ENCODE measurements at places on chromosomes 13 and 19.
A peak's percentile ranks its signal among the peaks of the same experiment; 100 is the strongest.

DNA sequence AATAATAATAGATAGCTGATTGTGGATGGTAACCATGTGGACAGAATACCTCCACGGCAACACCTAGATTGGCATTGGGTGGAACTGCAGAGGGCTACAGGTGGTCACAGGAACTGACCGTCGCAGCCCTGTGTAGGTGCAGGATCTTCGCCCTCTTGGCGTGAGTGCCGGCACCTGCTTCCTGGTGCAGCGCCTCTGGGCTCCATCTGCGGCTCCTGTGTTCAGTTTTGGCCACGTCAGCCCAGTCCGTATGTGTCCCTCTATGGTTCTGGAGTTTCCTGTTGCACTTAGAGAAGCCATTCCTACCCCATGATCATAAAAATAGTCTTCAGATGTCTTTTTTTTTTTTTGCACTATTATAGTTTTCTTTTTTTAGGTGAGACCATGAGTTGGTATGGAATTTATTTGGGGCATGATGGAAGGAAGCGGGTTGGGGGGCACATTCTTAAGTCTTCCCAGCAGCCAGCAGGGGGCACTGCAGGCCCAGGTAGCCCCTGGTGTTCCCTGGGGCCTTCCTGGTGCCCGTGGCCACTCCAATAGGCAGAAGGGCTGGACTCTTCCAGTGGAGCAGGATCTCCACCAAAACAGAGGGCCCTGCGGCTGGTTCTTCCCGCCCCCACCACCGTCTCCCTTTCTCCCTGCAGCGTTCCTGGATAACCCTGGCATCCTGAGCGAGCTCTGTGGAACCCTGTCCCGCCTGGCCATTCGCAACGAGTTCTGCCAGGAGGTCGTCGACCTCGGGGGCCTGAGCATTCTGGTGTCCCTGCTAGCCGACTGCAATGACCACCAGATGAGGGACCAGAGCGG lies 10.1 kb upstream of the SLC25A42 start:
- DNase-seq = peak; percentile 61

- DNase-seq = no peak
Observed at GRCh38 chr19:13824703-13825102, 29.5 kb downstream of the ZSWIM4 start.

- DNase-seq = peak; percentile 49
Observed at GRCh38 chr19:55212447-55212846, 3.1 kb upstream of the PTPRH start.

GRCh38 chr13:92745258-92745657 lies 481.3 kb upstream of the GPC6 start:
- no peak for DNase-seq

GRCh38 chr19:55602104-55603001 lies 2.3 kb downstream of the ZNF524 start:
- DNase-seq = no peak

DNA sequence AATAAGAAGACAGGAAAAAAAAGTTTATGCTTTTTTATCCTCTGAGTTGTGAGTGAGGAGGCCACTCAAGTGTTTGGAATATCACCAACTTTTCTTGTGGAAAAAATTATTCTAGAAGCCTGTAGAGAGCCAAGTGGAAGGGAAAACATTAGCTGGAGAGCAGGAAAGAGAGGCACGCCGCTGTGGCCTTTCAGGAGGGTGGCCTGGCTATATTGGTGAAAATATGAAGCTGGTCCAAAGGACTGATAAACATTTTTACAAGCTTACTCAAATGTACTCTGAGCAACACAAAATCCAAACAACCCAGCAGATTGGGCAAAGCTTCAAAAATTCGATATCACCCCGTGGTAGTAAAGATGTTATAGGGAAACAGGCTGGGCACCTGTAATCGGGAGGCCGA lies 2.3 kb upstream of the EIF3G start:
- no peak for DNase-seq

GRCh38 chr19:40261631-40262030 lies 23.5 kb downstream of the AKT2 start:
- DNase-seq = no peak
